Activated T-cell treated with anti-CD3 and anti-CD28 coated beads for 4 hours (primary cell): ENCODE measurements at places on chromosomes 3 and 15.

GRCh38 chr3:3800080-3800455, 837 bp downstream of the LRRN1 start:
- no peak for DNase-seq

- DNase-seq, result no peak
Measured at GRCh38 chr15:91926908-91927270, 73.4 kb downstream of the SLCO3A1 start.

GRCh38 chr15:96296264-96296663, 34.2 kb upstream of the NR2F2 start:
- no peak for DNase-seq

DNA sequence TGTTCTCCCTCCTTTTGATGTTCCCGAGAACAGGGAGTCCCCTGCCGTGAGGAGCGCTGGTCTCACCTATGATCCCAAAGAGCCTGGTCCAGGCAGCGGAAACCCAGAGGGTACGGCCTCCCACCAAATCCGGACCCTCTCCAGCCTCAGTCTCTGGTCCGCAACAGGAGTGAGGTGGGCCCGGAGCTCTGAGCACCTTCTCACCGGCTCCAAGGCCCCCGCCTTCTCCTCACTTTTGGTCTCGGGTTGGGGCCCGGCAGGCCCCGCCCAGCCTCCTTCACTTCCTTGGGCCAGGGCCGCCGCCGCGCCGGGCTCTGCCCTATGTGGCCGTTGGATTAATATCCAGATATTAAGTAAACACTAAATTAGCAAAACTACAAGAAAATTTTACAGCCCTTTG, 5.7 kb upstream of the SKOR1 start:
- no peak for DNase-seq

- DNase-seq, result peak; percentile 17
Measured at GRCh38 chr3:142279965-142280590, 54.7 kb upstream of the GK5 start.

DNA sequence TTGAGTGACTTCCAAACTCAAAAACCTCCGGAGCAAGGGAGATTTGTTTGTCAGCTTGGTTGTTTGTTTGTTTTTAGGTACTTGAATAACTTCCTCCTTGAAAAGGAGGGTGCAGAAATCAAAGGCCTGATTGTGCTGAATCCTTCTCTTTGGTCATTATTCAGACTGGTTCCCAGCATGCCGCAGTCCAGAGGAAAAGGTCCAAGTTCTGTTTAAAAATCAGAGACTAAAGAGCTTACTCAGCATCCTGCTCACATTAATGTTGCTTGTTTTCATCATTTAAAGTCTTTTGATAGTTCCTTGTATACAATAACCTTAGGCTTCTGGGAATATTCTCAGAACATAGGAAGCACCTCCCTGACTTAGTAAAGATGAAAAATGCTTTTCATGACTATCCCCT, 982 bp upstream of the SCG3 start:
- no peak for DNase-seq

- DNase-seq, result no peak
Measured at GRCh38 chr3:136142592-136142991, 53.5 kb downstream of the MSL2 start.

GRCh38 chr3:58117561-58118181, 93.1 kb downstream of the DNASE1L3 start:
- no peak for DNase-seq
